ENCODE measurements at places on chromosomes 2 and 18.

- no peak for DNase-seq
Observed at GRCh38 chr2:109297566-109298490, 168.8 kb downstream of the SH3RF3 start.

DNA sequence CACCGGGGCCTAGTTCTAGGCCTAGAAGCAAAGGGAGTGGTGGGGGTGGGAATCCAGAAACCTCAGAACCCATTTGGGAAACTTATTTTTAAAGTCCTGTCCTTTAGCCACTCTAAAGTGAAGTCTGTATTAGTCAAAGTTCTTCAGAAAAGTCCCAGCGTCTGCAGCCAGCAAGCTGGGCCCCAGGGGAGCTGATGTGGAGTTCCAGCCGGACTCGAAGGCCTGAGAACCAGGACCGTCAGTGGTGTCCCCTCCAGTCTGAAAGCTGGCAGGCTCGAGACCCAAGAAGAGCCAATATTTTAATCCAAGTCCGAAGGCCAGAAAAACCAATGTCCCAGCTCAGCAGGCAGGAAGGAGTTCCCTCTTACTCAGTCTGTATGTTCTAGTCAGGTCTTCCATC is 32.4 kb downstream of the ID2 start:
- no peak for DNase-seq

DNA sequence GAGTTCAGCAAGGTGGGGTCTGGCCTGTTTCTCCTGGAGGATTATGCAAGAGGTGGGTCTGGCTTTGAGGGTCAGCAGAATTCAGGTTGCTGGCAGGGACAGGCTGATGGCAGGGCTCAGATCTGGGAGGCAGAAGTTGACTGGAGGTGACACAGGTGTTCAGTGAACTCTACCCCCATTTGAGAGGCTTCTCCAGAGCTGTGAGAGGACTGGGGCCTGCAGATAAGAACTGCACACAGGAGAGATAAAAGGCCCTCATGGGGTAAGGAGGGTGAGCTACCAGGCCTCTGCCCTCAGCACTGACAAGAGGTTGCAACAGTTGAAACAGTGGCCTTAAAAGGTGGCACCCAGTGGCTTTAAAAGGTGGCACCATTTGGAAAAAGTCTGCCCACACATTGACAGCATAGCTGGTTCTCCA is 13.1 kb downstream of the MOCOS start:
- no peak for DNase-seq

- no peak for DNase-seq
Observed at GRCh38 chr2:118535171-118535817, 312.2 kb downstream of the EN1 start.

DNA sequence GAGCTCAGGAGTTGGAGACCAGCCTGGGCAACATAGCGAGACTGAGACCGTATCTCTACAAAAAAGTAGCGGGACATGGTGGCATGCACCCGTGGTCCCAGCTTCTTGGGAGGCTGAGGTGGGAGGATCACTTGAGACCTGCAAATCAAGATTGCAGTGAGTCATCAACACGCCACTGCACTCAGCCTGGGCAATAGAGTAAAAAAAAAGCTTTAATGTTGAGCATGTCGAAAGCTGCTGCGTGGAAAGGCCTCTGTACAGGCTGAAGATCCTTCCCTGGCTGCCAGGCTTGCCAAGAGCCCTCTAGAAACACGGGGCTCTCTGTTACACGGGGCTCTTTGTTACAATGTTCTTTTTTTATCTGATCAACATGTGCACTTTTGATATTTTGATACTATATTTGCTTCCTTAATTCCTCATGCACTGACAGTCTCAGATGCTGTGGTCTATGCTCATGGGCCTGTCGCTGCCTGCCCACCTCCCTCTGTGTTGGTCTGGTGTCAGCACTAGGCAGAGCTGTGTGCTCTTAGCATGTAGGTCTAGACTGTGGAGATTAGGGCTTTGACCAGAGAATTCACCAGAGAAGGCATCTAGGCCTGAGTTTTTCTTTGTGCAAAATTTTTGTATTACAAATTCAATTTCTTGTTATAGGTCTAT is 18.7 kb downstream of the CLK1 start:
- no peak for DNase-seq

DNA sequence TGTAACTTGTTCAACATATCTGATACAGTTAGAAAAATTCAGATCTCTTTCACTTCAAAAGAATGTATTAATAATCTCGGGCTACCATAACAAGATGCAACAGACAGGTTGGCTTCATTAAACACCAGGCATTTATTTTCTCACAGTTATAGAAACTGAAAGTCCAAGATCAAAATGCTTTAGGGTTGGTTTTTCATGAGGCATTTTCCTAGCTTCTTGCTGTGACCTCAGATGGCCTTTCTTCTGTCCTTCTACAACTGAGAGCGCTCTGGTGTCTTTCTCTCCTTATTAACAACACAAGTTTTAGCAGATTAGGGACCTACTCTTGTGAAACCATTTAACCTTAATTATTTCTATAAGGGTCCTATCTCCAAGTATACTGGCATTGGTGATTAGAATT is 452.5 kb downstream of the ZNF804A start:
- DNase-seq, result no peak

DNA sequence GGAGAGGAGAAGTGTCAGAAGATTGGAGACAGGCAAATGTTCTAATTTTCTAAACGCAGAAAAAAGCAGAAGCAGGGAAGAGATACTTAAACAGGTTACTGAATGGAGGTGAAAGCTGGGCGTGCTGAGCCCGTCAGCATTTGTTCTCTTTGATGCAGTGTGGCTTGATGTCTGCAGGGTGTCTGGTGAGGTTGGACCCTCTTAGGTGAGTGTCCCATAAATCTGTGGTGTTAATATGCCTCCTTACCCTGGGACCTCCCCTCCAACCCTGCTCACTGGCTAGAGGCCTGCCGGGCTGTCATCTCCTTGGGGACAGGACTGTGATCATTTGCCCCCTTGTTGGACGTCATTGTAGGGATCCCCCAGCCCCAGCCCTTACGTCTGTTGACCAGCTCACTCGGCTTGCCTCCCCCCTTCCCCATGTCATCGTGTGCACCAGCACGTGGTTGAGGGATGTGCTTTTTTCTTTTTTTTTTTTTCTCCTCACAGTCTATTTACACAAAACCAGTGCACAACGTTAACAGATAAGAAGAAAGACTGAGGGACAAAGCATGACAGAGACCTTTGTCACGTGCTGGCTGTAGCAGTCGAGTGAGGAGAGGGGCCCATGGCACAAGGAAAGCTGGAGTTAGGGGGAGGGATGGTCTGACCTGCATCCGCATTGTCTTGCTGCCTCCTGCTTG is 56.4 kb downstream of the NCK2 start:
- DNase-seq, result no peak

GRCh38 chr2:59295524-59296162 is 1054.5 kb upstream of the FANCL start:
- no peak for DNase-seq

GRCh38 chr2:79512442-79513401 is at the start of gene CTNNA2:
Gene CTNNA2, plus strand, starts transcription at chr2:79513051.
- no peak for DNase-seq

GRCh38 chr2:66899648-66900047 is 464.7 kb downstream of the MEIS1 start:
- no peak for DNase-seq

GRCh38 chr18:3319399-3319798 is 57.5 kb downstream of the MYL12B start:
- DNase-seq, result no peak

DNA sequence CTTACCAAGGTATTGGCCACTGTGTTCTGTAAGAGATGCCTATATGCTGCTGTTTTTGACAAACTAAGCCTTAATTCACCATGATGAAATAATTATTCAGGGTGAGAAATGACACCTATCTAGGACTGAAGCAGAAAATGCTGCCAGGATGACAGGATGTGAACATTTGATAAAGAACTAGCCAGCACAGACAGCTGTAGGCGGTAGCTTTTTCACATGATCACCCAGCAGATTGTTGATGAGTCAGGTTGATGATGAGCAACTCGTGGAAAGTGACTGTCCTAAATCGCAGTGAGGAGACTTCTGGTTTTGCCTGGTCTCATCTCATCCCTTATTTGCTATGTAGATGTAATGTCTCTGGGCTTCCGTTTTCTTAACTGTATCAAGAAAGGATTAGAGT is 144.1 kb downstream of the PRPF40A start:
- no peak for DNase-seq

DNA sequence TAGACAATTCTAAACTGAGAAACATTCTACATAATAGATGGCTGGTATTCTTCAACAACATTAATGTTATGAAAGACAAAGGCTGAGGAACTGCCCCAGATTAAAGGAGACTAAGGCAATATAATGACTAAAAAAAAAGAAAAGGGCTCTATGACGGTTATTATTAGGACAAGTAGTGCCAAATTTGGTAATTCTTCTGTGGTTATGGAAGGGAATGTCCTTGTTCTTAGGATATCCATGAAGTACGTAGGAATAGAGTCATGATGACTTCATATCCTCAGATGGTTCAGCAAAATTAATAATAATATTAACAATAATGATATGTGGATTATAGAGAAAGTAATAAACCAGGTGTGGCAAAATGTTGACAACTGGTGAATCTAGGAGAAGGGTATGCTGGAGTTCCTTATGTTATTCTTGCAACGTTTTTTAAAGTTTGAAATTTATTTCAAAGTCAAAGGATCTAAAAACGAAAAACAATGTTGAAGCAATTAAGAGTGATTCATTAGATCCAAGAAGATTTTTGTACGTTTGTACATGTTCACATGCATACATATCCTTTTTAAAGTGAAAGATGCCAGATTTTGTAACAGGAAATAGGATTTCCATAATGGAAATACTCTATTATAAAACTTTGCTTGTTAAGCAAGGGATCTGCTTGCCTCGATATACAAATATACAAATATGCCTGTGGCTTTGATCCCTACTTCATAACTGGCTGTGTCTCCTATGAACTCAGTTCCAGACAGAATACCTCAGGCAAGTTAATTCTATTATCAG is 27.7 kb upstream of the STRN start:
- no peak for DNase-seq

DNA sequence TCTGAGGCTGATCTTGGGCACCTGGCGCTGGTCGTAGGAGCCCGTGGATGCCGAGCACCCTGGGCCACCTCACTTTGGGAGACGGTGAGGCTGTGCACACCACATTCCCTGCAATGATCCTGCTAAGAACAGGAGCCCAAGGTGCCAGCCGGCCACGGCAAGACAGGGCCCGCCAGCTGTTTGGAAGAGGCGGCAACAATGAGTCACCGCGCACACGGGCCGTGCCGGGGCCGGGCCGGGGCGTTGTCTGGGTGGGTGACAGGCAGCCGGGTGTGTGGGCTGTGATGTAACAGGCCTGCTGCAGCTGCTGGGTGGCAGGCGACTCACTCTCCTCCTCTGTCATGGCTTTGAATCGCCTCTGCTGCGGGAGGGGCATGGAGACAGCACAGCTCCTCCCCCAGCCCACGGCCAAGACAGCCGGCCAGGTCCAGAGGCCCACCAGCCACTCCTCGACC is 49.7 kb upstream of the ODC1 start:
- DNase-seq, result no peak

GRCh38 chr2:120291401-120292311 is 39.0 kb downstream of the RALB start:
- no peak for DNase-seq

DNA sequence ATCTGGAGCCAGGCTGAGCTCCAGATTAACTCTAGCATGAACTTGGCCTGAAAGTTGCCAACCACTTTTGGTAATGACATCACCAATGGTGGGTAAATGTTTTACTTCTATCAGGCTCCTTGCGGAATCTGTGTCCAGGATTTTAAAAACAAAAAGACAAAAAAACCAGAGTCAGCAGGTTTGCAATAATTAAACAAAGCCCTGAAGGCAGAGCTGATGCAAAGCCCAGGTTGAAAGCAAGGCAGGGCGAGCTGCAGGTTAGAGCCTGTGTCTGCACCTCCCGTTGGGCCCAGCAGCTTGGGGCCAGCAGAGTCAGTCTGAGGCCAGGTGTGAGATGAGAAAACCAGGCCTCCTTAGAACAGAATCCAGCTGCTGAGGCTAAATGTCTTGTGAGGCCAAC is 29.1 kb upstream of the ALK start:
- no peak for DNase-seq

- no peak for DNase-seq
Observed at GRCh38 chr2:223386189-223386588, 216.0 kb downstream of the SCG2 start.

DNA sequence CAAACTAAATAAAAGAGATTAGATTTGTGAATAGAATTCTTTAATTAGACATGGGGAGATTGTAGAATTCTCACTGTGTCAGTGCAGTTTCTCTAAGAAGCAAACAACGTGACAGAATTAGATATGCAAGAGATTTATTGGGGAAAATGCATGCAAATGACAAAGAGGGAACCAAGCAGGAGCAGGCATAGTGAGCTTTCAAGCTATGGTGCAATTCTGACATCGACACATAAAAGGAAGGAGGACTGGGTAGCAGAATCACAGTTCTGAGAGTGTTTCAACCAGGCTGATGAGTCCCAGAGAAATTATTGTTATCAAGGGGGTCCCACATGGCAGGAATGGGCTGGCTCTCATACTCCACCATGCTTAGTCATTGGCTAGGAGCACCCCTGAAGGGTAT is 338.4 kb downstream of the FIGN start:
- DNase-seq, result no peak

- DNase-seq, result no peak
Observed at GRCh38 chr2:9179572-9180201, 26.9 kb upstream of the ASAP2 start.

DNA sequence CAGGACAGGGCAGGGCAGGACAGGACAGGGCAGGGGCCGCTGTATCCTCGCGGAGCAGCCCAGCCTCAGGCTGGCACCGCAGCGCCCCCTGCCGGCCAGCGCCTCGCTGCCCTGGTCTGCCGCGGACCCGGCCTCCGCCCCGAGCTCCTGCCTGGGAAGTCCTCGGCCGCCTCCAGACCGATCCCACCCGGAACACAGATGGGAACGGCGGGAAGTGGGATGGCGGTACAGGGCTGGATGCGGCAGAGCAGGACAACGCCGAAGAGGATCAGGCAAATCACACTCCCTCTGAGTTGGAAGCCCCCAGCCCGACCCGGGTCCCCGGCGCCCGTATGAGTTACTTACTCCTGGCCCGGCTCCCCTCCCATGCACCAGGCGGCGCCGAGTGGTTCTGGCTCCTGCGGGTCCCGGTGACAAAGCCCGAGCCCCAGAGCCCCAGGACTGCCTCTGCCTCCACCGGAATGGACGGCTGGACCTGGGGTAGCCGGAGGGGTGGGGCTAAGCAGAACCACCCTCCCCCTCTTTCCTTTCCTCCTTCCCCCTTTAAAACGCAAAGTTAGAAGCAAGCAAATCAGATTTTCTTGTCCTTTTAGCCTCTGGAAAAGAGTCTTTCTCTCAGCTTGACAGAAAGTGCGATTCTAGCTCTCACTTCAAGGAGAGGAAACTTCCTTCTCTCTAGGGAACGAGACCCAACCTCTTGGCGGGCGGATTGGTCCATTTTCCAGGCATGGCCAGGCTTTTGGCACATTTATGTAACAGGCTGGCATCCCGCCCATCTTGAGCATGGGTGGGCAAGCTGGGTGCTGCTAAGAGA is at the start of gene TP53I3:
TP53I3 (minus strand) TSS at position 449 of the 814 bp plus-strand sequence. CDS start 508 bp downstream, outside the sequence.
- no peak for DNase-seq

Data from cortex of kidney (tissue), 1 donor.